WTC11 (cell line): ENCODE measurements at places on chromosomes 5 and 9.

DNA sequence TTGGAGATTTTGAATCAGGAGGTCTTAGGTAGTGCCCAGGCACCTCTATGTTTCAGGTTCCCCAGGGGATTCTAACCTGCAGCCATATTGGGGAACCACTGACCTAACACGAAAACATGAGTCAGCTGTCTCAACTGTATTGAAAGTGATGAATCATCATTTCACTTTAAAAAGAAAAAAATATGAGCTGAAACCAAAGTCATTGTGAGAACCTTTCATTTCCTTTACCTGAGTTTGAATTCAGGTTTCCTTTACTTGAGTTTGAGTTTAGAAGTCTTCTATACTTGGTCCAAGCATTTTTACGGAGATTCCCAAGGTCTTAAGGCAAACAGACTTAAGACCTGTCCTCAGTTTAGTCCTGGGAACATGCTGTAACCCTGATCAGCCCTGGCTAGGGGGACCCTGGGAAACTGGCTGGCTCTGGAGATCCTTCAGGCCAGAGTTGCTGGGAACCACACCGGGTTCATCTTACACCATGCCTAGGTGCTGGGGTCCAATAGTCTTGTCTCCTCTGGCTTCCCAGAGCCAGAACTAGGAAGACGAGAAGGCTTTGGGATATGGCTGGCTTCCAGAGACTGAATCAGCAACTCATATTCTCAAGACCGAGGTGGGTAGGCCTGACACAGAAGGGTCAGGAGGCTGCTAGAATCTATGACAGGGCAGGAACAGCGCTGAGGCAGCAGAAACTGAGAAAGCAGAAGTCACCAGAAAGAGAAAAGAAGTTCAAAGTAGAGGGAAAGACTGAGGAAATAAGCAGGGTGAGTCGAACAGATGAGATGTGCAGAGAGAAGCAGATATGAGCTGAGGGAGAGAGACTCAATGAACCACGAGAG lies 16.4 kb upstream of the PDCD1LG2 start:
- DNase-seq, result no peak

GRCh38 chr9:107742531-107743309 lies 253.2 kb upstream of the KLF4 start:
- no peak for DNase-seq

DNA sequence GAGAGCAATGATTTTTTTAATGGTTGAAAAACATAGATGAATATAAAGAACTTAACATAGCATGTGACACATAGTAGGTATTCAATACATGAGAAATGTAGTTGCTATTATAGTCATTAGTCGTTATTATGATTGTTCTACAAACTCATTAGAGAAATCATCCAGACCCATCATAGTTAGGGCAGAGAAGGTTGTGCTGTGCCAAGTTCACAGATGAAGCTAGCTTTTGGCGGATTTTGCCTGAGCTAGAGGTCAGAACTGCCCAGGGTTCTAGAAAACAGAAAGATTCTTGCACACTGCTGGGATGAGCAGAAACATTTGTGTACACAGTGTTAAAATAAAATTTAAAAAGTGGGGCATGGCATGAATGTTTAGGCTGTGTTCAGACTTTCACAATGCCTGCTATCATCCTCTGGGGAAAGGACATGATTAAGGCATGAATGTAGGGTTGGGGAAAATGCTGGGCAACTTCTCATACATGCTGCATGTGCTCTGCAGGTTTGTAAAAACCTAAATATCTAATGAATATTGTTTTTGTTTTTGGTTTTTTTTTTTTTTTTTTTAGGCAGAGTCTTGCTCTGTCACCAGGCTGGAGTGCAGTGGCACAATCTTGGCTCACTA lies 33.3 kb upstream of the RAD23B start:
- no peak for DNase-seq

DNA sequence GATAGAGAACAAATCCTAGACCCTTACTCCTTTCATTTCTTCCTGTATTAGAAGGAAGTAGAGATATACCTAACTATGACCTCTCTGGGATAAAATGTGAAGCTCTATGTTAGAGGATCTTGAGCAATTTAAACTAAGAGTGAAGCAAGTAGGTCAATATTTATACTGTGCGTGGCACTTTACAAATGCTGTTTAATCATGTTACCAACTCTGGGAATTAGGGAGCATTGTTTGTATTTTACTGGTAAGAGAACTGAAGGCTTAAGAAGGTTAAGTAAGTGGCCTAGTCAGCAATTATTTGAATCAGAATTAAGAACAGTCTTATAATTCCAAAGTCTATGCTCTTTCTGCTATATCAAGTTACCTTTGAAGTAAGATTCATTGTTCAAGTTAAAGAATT lies 12.0 kb downstream of the TNC start:
- DNase-seq, result no peak

GRCh38 chr5:172766287-172767108 lies 4.5 kb downstream of the DUSP1 start:
- no peak for DNase-seq

- DNase-seq, result no peak
Observed at GRCh38 chr5:16504571-16504970, 39.0 kb upstream of the ZNF622 start.

DNA sequence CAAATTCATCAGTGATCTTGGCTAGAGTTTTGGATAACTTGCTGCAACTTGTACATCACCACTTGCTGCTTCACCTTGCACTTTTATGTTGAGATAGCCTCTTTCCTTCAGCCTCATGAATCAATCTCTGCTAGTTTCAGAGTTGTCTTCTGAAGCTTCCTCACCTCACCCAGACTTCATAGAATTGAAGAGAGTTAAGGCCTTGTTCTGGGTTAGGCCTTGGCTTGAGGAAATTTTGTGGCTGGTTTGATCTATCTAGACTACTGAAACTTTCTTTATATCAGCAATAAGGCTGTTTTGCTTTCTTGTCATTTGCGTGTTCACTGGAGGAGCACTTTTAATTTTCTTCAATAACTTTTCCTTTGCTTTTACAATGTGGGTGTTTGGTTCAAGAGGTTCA lies 12.8 kb downstream of the FER start:
- DNase-seq, result no peak

DNA sequence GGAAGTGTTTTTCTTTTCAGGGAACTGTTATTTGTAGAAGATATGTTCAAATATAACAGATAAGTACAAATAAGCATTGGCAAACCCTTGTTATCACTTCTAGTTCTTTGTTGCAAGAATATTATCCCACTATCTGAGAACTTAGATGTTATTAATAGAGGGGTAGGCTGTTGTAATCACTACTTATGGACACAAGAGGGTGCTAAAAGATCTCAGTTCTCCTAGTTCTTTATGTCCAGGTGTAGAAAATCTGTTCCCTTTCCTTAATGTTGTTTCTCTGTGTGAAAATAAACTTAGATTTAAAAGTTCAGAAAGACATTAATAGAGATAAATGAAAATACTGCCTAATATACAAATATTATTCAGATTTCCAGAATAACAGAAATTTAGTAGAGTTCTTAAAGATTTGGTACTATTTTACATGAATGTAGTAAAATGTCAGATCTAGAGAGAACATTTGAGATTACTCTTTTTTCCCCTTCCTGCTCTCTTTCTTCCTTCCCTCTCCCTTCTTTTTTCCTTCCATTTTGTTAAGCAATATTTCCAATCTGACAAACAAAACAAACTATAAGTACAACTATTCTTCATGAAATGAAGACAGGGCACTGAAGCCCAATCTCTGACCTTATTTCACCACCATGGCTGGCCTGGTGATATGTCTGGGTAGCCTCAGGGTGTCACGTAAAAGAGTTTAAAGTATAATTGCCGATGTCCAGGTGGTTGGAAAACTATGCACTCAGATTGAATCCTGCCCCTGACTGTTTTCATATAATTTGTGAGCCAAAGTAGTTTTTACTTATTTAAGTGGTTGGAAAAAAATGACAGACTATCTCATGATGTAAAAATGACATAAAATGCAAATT lies 43.6 kb upstream of the C5orf46 start:
- no peak for DNase-seq

DNA sequence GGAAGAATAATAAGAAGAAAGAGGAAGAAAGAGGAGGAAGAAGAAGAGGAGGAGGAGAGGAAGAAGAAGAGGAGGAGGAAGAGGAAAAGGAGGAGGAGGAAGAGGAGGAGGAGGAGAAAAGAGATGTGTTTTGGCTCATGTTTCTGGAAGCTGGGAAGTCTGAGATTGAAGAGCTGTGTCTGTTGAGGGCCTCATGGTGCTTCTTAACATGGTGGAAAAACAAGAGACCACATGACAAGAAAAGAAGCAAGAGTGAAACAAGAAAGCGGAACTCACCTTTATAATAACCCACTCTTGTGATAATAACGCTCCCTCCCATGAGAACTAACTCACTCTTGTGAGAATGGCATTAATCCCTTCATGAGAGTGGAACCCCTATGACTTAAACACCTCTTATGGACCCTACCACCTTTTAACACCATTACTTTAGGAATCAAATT lies 36.1 kb upstream of the RANBP6 start:
- DNase-seq, result no peak

- no peak for DNase-seq
Observed at GRCh38 chr9:73079326-73079725, 72.3 kb upstream of the ANXA1 start.
